ENCODE measurements at places on chromosomes 5 and 9. TPM values are rescaled to one million over a fixed set of nuclear protein-coding genes. Genes with fewer than 3 reads are reported as not detected.

- H3K4me3 ChIP-seq: no peak overlapping the region
- no peaks in the 10 kb centered on the region for H3K27me3 ChIP-seq
- H3K36me3 ChIP-seq: peaks cover 27% of the 10 kb centered on the region
- peaks cover 24% of the 10 kb centered on the region for H3K4me1 ChIP-seq
- DNase-seq: no peak
Observed at GRCh38 chr5:178428341-178429155, 161.6 kb downstream of the COL23A1 start.

DNA sequence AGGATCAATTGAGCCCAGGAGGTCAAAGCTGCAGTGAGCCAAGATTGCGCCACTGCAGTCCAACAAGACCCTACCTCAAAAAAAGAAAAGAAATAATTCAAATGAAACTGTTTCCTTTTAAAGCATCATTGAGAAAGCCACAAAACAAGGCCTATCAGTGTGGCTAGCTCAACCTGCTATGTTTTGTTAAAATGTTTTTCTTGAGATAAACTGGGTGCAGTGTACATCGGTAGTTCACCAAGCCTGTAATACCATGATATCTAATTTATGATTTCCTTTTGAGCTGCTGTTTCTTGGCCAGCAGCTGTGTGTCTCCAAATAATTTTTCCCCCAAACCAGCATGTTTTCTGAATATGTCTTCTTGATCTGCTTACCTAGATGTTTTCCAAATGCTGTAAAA lies 97.3 kb upstream of the GOLGA1 start:
- no peaks in the 10 kb centered on the region for H3K36me3 ChIP-seq
- no peak for DNase-seq
- H3K4me3 ChIP-seq: no peak overlapping the region
- H3K4me1 ChIP-seq: no peaks in the 10 kb centered on the region

GRCh38 chr5:179869641-179870402 lies 11.2 kb upstream of the MRNIP start:
- no peak for DNase-seq
- H3K27ac ChIP-seq: no peak overlapping the region
- peaks cover 49% of the 10 kb centered on the region for H3K36me3 ChIP-seq
- H3K4me3 ChIP-seq: no peak overlapping the region
- no peaks in the 10 kb centered on the region for H3K4me1 ChIP-seq

GRCh38 chr5:135503871-135504270 lies 31.9 kb downstream of the NEUROG1 start:
- H3K4me1 ChIP-seq: no peaks in the 10 kb centered on the region
- no peak overlapping the region for H3K4me3 ChIP-seq
- DNase-seq: no peak
- H3K36me3 ChIP-seq: no peaks in the 10 kb centered on the region

GRCh38 chr9:76401176-76401575 lies 7.0 kb upstream of the RFK start:
- no peaks in the 10 kb centered on the region for H3K4me1 ChIP-seq
- no peaks in the 10 kb centered on the region for H3K36me3 ChIP-seq
- H3K27me3 ChIP-seq: no peaks in the 10 kb centered on the region
- no peak for DNase-seq
- H3K27ac ChIP-seq: no peak overlapping the region
- H3K4me3 ChIP-seq: no peak overlapping the region

- no peaks in the 10 kb centered on the region for H3K36me3 ChIP-seq
- H3K4me1 ChIP-seq: no peaks in the 10 kb centered on the region
Observed at GRCh38 chr9:87862536-87863268, 20.0 kb upstream of the SPATA31E1 start.

GRCh38 chr9:42378418-42378815 lies 195.0 kb downstream of the SPATA31A6 start:
- no peaks in the 10 kb centered on the region for H3K36me3 ChIP-seq
- DNase-seq: no peak
- no peak overlapping the region for H3K4me3 ChIP-seq
- no peaks in the 10 kb centered on the region for H3K27me3 ChIP-seq

DNA sequence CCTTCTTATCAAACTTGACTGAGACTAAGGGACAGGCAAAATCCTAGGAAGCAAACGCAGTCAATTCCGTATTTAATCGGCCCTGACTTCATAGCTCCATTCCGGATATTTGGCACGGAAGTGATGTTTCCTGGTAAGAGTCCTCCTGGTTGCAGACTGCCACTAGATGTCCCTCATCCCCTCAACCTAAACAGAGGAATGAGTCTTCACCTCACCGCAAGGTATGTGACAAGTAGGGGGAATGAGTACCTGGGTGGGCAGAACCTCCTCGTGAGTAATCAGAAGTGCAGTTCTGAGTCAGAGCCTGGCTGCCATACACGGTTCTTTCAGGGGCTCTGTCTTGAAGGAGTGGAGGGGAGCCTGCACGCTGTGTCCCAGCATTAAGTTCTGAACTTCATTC lies 173.6 kb downstream of the MUSK start:
- no peaks in the 10 kb centered on the region for H3K36me3 ChIP-seq
- H3K4me1 ChIP-seq: no peaks in the 10 kb centered on the region
- no peak overlapping the region for H3K27ac ChIP-seq
- H3K27me3 ChIP-seq: no peaks in the 10 kb centered on the region
- H3K4me3 ChIP-seq: no peak overlapping the region
- DNase-seq: no peak

DNA sequence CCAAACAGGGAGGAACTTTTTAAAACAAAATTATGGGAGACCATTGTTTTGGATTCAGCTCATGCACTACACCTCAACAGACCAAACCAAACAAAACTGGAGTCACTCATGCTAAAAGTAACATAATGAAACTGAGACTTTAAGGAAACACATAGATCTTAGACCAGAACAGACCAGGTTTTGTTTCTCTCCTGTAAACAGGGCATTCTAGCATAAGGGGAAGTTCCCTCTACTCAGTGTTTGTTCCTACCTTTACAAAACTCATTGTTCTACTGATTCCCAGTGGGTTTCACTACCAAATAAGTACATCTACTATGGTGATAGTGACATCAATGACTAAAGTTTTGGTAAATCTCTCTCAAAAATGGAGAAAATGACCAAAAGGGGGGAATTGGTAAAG lies 1103.6 kb upstream of the EDIL3 start:
- no peaks in the 10 kb centered on the region for H3K27me3 ChIP-seq
- no peaks in the 10 kb centered on the region for H3K4me1 ChIP-seq
- no peak overlapping the region for H3K27ac ChIP-seq

DNA sequence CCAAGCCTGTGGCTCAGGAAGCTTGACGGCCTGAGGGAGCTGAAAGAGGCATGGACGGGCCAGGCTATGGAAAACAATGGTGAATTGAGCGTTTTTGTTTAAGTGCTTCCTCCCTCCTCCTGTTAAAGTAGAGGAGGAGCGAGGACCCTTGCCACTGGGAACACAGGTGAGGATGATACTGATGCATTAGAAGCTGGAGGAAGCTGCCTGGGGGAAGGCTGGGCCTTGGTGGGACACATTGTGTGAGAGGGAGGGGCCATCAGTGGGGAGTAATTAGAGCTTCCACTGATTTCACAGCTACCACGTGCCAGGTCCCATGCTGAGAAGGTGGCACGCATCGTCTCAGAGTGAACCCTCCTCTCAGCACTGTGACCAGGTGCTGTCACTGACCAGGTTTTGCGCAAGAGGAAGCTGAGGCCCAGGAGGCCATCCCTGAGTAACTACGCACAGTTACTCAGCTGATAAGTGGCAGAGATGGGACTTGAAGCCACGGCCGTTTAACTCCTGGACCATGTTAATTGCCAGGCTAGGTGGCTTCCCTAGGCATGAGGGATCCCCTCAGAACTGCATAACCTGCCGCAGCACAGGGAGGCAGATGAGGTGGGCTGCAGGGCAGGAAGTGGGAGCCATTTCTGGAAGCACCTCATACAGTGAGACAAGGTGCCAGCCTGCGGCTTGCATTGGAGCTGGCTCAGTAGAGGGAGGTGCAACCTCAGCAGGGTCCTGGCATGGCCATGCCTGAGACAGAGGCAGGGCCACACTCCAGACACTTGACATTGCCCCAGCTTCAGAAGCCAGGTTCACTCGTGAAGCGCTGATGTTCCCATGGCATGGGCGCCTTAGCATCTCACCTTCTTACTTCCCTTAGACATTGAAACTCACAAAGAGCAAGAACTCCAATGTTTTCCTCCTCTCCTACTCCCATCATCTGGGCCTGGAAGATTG lies 195.3 kb upstream of the MVB12B start:
- no peak overlapping the region for H3K4me3 ChIP-seq
- no peak overlapping the region for H3K27ac ChIP-seq
- peaks cover 2% of the 10 kb centered on the region for H3K27me3 ChIP-seq
- H3K4me1 ChIP-seq: no peaks in the 10 kb centered on the region

- H3K4me1 ChIP-seq: peaks cover 16% of the 10 kb centered on the region
- H3K27me3 ChIP-seq: peaks cover 80% of the 10 kb centered on the region
- H3K4me3 ChIP-seq: no peak overlapping the region
- H3K27ac ChIP-seq: no peak overlapping the region
Observed at GRCh38 chr9:89177012-89177943, 1.3 kb downstream of the SHC3 start.

DNA sequence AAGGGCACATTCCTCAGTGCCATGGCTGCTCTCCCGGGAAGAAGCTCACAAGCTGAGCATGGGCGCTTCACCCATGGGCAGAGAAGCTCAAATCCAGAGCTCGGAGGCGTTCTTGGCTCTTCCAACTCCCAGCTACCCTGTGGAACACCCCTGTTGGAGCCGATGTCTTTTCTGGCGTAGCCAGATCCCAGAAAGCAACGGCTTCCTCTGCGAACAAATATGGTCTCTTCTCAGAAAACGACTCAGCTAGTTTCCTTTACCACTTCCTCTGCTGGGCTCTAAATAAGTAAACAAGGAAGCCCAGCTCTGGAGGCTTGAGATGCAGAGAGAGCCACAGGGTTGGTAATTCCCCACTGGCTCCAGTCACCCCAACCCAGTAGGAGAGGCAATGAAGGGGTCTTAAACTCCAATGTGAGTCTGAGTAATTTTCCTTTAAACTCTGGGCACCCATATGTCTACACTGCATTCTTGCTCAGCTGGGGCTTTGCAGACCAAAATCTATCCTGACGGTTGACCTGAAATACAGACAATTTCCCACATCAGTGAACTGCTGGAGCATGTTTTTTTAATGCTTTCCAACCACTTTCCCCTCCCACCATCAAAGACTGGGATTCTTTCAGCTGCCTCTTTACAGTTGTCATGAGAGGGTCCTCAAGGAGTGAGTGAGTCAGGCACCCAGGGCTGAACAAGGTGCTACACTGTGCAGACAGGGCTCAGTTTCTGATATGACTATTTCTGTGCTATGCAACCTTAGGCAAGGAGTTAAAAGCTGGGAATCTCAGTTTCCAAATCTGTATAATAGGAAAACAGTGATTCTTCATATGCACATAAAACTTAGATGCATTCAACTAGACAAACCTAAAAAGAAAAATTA lies at the start of gene LCP2:
LCP2 (minus strand) TSS at position 189 of the 874 bp plus-strand sequence; CDS start at position 23, 166 bp downstream.
- no peak for DNase-seq
- peak within 1 kb of the TSS; percentile 80 for H3K4me3 ChIP-seq
- peaks cover 70% of the 10 kb centered on the region for H3K4me1 ChIP-seq
- peak within 1 kb of the TSS; percentile 96 for H3K27ac ChIP-seq
- H3K36me3 ChIP-seq: peaks cover 21% of the 10 kb centered on the region

DNA sequence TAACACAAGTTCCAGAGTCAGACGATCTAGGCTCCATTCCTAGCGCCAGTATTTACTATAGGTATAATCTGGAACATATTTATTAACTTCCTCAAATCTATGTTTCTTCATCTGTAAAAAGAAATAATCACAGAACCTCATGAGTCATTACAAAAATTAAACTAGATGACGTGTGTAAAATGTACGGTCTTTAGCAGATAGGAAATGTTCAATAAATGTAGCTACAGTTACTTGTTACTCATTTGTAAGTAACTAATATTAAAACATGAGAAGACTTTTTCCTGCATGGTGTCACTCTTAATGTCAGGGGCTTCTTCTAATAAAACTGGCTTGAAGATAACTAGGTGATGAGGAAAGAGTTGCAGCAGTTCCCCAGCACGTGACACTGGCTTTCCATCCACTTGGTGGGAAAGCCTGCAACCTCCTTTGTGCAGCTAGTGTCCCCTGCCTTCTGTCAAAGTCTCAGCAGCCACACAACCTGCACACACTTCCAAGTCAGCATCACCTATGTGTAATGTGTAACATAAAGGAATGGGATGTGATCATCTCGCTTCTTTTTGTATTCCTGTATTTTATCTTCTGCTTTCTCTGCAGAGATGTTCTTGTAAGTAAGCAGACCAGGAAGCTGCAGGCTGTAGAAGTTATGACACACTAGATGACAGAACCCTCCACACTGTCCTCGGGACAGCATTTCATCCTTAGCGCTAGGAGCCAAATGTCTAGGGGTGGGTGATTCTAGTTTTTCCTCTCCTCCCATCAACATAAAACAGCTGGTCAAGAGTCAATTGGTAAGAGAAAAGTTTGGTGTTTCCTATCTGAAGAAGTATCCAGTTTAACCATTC lies 1.8 kb upstream of the JAKMIP2 start:
- H3K36me3 ChIP-seq: no peaks in the 10 kb centered on the region
- H3K27me3 ChIP-seq: no peaks in the 10 kb centered on the region
- no peak overlapping the region for H3K27ac ChIP-seq
- DNase-seq: no peak
- H3K4me1 ChIP-seq: peaks cover 9% of the 10 kb centered on the region

- no peaks in the 10 kb centered on the region for H3K27me3 ChIP-seq
- H3K27ac ChIP-seq: no peak overlapping the region
- DNase-seq: no peak
- no peaks in the 10 kb centered on the region for H3K4me1 ChIP-seq
- no peaks in the 10 kb centered on the region for H3K36me3 ChIP-seq
Observed at GRCh38 chr9:8679371-8679822, 879.8 kb upstream of the DMAC1 start.

- no peak overlapping the region for H3K4me3 ChIP-seq
- no peaks in the 10 kb centered on the region for H3K36me3 ChIP-seq
Observed at GRCh38 chr9:111099199-111100008, 61.1 kb upstream of the LPAR1 start.

DNA sequence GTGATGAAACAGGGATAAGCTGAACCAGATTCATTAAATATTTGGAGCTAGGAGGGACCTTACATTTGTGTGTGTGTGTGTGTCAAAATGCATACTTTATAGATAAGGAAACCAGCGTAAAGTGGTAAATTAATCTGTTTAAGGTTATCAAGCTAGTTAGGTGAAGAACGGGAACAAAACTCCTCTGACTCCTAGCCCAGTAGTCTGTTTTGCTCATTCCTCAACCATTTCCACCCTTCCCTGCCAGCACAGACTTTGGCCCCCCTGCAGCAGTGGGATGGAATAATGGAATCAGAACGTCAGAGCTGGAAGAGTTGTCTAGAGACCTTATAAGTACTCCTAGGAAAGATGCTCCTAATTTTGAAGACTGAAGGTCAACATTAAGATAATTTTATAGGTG lies 6.5 kb downstream of the AGXT2 start:
- DNase-seq: no peak
- H3K4me3 ChIP-seq: no peak overlapping the region

TMEM215 gene
- total RNA-seq: not detected

JAKMIP2 gene
- 10.3 TPM for total RNA-seq

CDC42SE2 gene
- total RNA-seq: 60.9 TPM

IL33 gene
- total RNA-seq: 9.3 TPM

TSC1 gene
- 15.1 TPM for total RNA-seq

IFNB1 gene
- total RNA-seq: 0.05 TPM

TIMD4 gene
- total RNA-seq: 25.4 TPM

CARTPT gene
- 0.24 TPM for total RNA-seq

HDHD3 gene
- 11.3 TPM for total RNA-seq

ADAMTS12 gene
- 1.6 TPM for total RNA-seq

RFESD gene
- total RNA-seq: 10.9 TPM

ZNF883 gene
- 2.0 TPM for total RNA-seq

SV2C gene
- total RNA-seq: 0.05 TPM
